ENCODE measurements at places on chromosomes 2 and 18.

- DNase-seq, result no peak
Observed at GRCh38 chr2:140348826-140349225, 1568.6 kb upstream of the NXPH2 start.

- DNase-seq, result no peak
Observed at GRCh38 chr18:47767699-47768098, 162.8 kb downstream of the SMAD2 start.

- no peak for DNase-seq
Observed at GRCh38 chr2:98902209-98903063, 33.6 kb downstream of the CRACDL start.

- no peak for DNase-seq
Observed at GRCh38 chr18:76081536-76081935, 413.5 kb downstream of the ZNF516 start.

- no peak for DNase-seq
Observed at GRCh38 chr2:236977852-236978398, 107.8 kb upstream of the COPS8 start.

- DNase-seq, result peak; percentile 14
Observed at GRCh38 chr18:598124-598589, 1.4 kb downstream of the CLUL1 start.

- no peak for DNase-seq
Observed at GRCh38 chr2:211494536-211494935, 938.1 kb downstream of the CPS1 start.

DNA sequence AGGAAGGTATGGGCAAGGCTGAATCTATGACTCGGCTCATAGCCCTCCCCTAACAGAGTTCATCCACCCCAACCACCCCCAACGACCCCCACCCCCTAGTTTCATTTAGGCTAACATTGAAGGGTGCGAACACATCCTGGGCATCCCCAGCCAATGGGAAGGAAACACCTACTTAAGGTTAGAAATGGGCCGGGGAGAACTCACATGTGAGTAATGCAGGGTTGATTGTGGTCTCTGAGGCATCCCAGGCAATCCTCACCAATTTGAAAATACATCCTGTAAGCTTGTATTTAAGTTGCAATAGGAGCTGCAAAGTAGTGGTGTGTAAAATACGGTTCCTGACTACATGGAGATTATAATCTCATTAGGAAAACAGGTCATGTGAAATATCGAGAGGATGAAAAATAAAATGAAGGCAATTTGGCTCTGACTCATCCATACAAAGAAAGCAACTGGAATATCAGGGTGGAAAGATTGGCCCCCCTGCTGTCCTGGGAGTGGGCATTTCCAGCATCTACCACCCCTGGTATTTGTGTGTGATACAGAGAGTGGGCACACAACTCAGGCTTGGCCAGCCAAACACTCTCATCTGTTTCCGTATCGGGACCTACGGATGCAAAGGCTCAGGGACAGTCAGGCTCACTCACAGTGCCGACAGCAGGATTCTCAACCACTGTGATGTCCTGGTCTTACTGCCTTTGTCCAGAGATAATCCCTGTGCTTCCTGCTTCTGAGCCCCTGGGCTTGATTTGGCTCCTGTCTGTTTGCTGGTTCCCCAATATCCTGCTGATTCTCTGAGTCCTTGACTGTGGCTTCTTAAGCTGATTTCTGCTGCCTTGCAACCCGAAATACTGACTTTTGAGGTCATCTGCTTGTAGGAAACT lies 90.0 kb upstream of the NCKAP5 start:
- DNase-seq, result peak; percentile 85

DNA sequence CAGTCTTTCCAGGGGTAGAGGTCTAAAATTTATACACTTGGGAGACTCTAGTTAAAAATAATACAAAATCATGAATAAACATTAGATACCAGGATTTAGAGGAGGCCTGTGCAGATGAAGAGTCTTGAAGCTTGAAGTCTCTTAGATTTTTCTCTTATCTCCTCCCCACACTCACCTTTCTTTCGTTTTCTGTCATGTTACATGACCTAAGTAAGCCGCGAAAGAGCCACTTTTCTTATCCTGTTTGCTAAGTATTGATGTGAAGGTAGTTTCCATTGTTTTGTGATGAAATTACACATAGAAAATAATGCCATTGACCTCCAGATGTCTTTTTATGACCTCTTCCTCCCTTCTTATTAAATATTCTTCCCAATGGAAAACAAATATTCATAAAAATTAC lies 367.8 kb downstream of the LRRTM1 start:
- no peak for DNase-seq

DNA sequence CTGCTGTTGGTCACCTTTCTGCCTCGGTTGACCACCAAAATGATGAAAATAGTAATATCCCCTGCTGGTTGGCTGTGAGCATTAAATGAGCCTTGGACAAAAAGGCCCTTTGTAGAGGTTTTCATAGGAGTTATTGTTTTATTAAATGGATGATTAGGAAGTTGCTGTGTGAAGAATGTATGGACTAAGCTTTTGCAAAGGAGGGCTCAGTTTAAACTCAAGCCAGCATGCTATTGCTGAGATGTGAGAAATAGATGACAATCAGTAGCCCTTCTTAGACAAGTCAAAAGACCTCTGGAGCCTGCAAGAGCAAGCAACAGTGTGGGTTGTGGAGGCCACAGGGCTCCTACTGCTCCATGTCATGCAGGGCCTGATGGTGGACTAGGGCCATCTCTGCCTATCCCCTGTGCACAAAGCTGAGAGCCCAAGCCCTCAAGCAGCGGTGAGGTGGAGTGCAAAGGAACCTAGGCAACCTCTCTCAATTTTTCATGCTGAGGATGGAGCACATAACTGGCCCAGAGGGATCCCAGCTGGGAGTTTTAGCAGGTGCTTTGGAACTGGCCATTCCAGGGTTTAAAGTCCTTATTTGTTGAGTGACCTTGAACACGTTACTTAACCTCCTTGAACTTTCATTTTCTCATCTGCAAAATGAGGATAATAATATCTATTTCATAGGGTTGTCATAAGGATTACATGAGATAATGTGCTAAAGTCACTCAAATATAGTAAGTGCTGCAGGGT lies 37.1 kb downstream of the FOSL2 start:
- no peak for DNase-seq

DNA sequence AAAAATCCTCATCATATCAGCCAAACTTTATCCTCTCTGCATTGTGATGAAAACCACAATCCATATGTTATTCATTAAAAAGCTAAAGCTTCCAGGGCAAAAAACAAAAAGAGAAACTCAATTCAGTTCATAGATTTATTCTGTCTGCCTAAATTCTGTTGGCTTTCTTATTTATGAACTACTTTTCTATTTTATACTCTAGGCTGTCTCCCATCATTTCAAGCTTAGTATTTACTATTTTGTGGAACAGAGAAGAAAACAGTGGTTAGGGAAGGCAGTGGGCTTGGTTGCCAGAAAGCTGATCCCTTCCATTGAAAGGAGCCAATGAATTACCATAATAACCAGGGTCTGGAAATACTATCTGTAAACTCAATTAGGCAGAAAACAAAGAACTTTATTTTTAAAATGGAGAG lies 71.8 kb downstream of the RAPH1 start:
- DNase-seq, result no peak

DNA sequence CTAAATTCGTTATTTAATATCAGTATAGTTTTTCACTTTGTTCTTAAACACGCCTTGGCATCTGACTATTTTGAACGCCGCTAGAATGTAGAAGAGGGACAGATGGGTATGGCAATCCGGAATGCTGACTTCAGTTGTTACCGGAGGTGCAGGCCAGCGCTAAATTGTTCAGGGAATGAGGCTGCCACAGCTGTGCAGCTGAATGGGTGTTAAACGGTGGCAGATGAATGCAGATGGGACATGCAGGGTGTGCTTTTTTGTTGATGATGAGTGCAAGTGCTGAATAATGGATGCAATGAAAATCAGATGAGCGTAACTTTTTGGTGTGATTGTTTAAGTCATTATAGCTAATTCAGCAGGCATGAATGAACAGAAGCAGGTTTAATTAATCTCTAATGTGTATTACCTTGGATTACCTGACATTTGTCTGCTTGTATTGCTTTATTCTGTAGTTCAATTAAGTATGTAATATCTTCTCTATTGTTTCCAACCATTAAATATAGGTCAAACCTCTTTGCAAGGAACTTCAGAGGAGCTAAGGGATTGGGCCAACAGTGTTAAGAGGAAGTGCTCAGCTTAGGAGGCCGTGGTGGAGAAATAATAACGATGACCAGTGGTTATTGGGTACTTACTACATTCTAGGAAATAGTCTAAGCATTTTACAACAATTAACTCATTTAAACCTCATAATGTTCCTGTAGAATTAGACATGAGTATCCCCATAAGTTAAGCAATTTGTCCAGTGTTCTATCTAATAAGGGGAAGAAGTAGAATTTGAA lies 11.9 kb upstream of the CREG2 start:
- no peak for DNase-seq

- DNase-seq, result peak; percentile 97
Observed at GRCh38 chr2:46984642-46985476, 69.3 kb upstream of the MCFD2 start.

DNA sequence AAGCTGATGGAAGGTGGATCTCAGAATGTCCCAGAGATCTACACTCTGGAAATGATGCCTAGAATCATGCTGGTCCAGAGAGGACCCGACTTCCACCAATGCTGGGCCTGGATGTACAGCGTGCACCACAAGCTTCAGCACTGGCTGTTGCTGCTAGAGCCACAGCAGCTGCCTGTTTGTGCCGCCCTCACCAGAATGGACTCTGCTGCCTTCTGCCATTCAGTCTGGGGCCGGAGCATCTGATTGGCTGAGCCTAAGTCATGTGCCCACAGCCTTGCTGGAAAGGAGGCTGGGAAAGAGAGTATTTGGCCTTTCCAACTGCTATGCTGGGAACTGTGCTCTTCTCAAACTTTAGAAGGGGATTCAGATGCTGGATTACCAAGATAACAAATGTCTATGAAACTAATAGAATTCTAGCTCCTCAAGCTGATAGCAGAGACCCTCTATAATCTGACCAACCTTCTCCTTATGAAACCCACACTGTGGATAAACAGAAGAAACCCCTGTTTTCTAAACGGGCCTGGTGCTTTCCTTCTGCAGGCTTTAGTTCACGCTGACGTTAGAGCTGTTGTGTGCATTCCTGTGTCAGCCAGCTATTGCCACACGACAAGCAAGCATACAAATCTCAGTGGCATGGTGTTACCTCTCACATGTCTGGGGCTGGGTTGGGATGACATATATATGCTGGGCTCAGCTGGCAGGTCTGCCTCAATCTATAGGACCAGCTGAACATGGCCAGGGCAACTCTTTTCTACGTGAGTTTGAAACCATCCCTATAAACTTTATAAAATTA lies 4.1 kb upstream of the LOXHD1 start:
- DNase-seq, result peak; percentile 37

GRCh38 chr2:173214213-173214612 lies 138.6 kb downstream of the MAP3K20 start:
- DNase-seq, result no peak

GRCh38 chr2:240463866-240464481 lies 28.5 kb downstream of the GPC1 start:
- no peak for DNase-seq

GRCh38 chr2:45902781-45903375 lies 251.4 kb downstream of the PRKCE start:
- DNase-seq, result peak; percentile 19

- DNase-seq, result no peak
Observed at GRCh38 chr2:15809404-15809803, 130.9 kb upstream of the MYCN start.

DNA sequence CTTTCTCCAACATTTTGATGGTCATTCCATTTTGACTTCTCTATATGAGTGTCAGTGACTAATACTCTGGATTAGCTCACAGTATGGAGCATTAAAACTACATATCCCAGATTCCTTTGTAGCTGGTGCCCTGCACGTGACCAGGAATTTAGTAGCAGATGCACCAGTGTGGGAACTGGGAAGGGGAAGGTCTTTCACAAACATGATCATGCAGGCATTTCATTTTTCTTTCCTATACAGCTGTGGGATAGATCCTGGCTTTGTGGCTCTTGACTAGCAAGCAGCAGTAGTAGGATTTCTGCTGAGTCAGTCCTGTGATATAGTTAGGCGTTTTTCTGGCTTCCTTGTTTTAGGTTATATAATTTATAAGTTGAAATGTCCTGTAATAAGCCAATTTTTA lies 971.0 kb upstream of the CDH2 start:
- peak; percentile 72 for DNase-seq

DNA sequence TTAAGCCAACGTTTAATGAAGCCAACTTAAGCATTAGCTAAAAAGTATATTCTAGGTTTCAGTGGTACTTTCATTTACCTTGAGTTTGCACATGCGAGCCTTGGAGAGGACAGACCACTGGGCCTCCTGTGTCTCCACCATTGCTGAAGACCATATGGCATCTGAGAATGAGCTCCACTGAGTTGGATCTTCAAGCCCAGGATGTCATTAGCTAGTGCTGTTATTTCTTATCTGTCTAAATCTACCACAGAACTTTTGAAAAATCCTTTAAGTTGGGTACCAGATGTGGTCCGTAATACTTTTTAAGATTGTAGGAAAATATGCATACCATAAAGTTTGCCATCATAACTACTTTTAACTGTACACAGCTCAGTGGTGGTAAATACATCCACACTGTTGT lies 161.8 kb downstream of the NCK2 start:
- no peak for DNase-seq

- no peak for DNase-seq
Observed at GRCh38 chr2:118710481-118710880, 137.0 kb downstream of the EN1 start.

GRCh38 chr2:25041307-25041927 lies 459 bp upstream of the EFR3B start:
- DNase-seq, result peak; percentile 79

GRCh38 chr2:137220438-137220993 lies 455.2 kb downstream of the THSD7B start:
- DNase-seq, result no peak

- no peak for DNase-seq
Observed at GRCh38 chr2:108998911-108999310, 9.9 kb upstream of the EDAR start.

DNA sequence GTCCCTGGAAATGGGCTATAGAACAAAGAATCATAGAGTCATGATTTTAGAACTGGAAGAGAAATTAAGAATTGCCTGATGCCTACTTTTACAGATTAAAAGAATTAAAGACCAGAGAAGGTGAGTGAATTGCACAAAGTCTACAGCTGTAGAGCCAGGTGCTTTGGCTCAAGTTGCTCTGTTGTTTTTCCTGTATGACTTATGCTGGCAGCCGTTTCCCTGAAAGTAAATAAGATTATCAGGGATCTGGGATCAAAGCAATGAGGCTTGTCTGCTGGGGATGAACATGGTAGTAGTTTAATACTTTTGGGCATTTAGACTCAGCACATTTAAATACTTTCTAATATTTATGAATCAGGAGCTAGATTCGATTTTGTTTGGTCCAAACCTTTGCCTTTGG lies 166.9 kb downstream of the PRPF40A start:
- DNase-seq, result no peak

DNA sequence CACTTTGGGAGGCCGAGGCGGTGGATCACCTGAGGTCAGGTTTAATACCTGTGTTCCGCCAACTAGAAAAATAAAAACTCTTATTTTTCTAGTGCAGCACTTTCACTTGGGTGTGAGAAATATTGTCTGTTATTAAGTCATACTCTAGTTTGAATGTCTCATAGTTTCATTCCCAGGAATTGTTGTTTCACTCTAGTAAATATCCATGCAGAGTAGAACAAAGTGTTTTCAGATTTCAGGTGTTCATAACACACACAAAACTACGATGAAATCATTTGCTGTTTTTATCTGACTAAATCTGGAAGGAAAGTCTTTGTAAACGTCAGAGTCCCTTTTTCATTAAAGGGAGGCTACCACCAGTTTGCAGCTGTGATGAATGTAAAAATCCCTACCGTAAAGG lies 4.0 kb downstream of the FAM117B start:
- DNase-seq, result no peak

GRCh38 chr2:2691419-2691818 lies 360.3 kb upstream of the MYT1L start:
- DNase-seq, result no peak

GRCh38 chr18:26710470-26711096 lies 154.9 kb downstream of the AQP4 start:
- DNase-seq, result no peak
